ENCODE measurements at places on chromosomes 3 and 15.

DNA sequence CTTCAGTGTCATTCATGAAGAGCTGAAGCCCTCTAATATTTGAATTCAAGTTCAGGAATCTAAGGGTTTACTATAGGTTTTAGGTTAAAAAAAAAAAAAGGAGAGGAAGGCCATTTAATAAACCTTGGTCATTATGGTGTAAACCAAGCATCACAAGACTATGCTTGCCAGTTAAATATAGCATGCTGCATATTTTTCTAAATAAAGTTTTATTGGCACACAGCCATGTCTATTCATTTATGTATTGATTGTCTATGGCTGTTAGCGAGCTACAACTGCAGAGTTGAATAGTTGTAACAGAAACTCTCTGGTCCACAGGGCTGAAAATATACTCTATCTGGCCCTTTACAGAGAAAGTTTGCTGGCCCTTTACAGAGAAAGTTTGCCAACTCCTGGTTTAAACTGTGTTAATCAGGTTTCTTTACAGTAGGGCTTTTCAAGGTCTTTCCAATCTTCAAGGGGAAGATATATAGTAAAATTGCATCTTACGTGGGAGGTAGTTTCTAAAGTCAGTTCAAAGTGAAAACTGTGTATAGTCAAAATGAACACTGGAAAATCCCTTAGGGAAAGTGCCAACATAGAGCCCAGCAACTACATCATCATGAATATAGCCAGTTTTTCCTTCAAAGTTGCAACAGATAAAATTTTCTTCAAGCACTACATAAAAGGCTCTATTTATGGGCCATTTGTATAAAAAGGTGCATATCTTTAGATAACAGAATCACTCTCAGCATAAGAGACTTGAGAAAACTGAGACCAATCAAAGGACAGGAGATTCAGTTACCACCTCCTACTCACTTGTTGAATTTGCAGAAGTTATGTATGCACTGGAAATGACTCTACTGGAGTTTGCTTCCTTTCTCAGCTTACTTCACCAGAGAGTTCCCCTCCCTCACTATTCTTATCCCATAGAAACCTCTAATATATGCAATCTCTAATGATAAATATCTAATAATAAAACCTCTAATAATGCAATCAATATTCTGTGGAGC lies 49.7 kb upstream of the FRMD4B start:
- DNase-seq: no peak

GRCh38 chr15:90481023-90481422 lies 48.7 kb upstream of the CRTC3 start:
- no peak for DNase-seq

GRCh38 chr3:58044691-58045483 lies 36.7 kb downstream of the FLNB start:
- no peak for DNase-seq

- no peak for DNase-seq
These were observed 11.6 kb upstream of the DPH6 start for GRCh38 chr15:35557544-35557943.

DNA sequence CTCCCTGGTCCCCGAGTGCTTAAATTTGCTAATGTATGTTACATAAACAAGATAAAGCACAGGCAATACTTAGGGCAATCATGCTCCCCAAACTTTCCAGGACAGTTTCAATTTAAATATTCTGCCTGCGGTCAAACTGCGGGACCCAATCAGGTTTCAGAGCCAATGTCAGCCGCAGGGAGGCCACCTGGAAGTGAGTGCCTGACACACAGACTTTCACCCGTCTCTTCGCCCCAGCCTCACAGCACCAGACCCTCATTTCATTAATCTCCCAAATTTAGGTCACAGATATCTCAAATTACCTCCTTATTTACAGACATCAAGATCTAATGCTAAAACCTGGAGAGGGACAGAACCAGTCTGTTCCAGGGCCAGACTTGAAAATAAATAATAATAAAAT lies 107.2 kb upstream of the ALDH1A3 start:
- DNase-seq: no peak

- DNase-seq: no peak
These were observed 13.6 kb upstream of the RBMS3 start for GRCh38 chr3:29267226-29267625.

DNA sequence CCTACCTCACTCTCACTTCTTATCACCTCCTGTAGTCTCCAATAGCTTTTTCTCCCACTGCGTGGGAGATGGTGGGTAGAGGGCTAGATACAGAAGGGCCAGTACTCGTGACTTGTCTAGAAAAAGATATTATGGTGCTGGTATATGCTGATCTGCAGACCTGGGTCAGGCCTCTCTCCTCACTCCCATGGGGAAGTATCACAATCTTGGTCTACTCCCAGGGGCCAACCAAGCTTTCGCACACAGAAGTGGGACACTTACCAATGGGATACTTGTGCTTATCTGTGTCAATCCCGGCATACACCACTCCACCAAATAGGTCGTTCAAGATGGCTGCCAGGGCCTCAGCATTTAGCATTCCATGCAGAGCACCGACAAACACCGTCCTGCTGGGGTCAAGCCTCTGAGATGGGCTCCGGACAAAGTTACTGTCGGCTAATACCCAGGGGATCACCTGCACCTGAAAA lies 9.0 kb upstream of the RPS17 start:
- no peak for DNase-seq

DNA sequence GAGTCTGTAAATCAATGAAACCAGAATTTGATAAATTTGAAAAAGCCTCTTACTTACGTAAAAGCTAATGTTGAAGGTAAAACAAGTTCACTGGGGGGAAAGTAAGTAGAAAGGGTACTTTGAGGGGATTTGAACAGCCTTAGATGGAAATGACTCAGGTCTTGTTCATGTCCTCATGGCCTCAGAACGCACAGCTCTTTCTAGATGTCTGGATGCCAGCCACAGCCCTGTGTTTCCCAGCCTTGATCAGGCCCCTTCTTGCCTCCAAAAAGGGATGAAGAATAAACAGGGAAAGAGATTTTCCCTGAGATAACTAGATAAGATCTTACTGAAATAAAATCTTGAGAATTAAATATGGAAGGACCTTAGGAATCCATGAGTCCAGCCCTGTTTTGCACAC lies 237.1 kb upstream of the GOLGA6L4 start:
- DNase-seq: no peak

DNA sequence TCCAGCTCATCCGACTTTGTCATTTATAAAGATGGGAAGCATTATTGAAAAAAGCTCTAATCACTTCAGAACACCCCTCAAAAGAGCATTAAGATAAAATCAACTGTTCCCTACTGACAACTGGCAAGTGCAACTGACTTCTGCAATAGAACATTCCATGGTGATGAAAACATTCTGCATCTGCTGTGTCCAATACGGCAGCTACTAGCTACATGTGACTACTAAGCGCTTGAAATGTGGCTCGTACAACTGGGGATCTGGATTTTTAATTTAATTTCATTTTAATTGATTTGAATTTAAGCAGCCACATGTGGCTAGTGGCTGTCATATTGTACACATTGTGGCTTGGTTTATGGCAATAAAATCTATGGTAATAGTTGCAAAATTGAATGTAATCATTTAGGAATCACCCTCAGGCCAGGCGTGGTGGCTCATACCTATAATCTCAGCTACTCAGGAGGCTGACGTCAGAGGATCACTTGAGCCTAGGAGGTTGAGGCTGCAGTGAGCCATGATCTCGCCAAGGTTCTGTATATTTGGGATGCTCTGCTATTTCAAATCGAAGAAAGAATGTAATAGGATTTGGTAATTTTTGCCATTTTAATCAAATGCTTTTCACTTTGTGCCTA lies 390.3 kb downstream of the GABRB3 start:
- no peak for DNase-seq

GRCh38 chr3:125179143-125179883 lies 33.2 kb downstream of the SLC12A8 start:
- no peak for DNase-seq

DNA sequence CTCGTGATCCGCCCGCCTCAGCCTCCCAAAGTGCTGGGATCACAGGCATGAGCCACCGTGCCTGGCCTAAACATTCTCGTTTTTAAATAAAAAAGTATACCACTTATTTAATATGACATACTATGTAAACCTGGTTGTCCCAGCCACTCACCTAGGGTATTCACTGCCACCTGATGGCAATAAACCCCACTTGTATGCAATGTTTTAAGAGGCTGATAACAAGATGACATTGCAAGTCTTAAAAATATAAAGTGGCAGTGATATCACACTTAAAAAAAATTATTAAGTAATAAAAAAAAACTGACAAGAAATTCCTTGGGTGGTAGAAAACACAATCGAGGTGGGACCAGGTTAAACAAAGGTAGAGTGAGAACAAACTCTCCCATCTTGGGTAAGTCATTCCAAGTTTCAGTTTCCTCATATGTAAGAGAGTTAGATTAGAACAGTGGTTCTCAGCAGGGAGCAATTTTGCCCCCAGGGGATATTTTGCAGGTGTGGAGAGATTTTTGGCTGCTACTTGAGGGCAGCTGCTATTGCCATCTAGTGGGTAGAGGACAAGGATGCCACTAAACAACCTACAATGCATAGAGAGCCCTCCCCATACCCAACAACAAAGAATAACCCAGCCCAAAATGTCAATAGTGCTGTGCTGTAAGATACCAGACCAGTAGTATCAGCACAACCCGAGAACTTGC lies 14.5 kb downstream of the ARF4 start:
- DNase-seq: no peak

DNA sequence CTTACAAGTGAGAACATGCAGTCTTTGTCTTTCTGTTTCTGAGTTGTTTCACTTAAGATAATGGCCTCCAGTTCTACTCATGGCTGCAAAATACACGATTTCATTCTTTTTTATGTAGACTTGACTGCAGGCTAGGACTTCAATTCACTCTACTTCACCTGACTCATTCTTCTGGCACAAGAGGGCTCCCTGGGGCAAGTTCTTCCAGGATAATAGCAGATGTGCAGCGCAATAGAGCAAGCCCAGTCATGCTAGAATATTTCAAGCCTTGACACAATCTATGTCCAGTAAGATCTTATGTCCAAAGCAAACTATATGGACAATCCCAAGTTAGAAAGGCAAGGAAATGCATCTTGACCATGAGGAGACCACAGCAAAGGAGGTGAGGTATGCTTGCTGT lies 211.7 kb upstream of the GADL1 start:
- peak; percentile 46 for DNase-seq

DNA sequence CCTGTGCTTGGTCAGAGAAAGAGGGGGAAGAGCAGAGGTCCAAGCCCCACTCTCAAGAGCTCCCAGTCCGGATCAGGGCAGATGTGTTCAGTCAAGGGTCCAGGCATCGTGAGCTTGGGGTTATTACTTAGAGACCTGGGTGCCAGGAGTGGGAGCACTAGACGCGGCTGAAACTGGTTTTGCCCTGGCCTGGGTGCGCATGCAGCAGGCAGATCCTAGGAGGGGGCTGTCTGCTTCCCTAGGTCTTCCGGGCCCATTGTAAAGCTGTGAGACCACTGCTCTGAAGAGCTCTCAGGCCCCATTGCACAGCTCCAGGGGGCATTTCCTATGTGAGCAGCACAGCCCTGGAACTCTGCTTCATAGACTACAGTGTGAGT lies 204.9 kb upstream of the LINGO1 start:
- DNase-seq: no peak

DNA sequence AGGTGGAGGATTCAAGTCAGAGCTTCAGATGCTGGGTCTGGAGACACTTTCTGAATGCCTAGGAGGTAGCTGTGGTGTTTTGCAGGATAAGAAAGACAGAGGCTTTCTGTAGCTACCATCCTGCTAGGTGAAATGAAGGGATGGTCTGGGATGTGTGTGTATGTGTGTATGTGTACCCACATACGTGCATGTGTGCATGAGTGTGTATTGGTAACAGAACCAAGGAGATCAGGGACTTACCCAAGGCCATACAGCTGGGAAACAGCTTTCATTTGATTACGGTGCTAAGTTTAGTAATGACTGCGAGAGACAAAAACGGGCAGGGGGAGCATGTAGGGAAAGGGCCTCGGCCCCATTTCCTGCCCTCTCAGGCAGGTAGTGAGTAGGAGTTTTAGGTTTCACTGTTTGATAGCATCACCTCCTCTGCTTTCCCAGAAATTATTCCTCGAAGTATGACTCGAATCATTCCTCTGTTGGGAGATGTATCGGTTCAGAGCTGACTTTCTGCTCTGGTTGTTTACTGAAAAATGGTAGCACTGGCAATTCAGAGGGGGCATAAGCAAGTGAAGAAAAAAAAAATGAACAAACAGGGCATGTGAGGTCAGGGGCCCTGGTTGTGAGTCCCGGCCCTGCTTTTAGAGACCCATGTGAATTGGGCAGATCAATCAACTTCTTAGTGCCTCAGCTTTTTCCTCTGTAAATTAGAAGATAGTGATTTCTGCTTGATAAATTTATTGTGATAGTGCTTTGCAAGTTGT lies 130.7 kb downstream of the LPP start:
- DNase-seq: no peak

DNA sequence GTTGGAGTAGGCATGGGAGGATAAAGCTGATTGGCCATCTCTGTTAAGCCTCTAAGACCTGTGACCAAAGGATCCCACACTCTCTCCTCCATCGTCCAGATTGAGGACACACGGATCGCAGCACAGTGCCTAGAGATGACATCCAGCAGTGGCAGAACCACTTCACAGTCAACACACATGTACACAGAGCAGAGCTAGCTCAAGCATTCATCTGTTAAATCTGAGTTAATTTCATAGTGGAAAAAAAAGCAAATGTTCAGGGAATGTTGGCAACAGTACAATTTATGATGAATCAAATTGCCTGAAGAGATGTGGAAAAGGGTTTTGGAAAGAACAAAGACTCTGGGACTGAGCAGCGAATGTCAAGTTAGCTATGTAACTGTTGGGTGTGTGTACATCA lies 108.1 kb upstream of the PLAAT1 start:
- DNase-seq: no peak

- no peak for DNase-seq
These were observed 20.7 kb downstream of the RHCG start for GRCh38 chr15:89475661-89476060.

DNA sequence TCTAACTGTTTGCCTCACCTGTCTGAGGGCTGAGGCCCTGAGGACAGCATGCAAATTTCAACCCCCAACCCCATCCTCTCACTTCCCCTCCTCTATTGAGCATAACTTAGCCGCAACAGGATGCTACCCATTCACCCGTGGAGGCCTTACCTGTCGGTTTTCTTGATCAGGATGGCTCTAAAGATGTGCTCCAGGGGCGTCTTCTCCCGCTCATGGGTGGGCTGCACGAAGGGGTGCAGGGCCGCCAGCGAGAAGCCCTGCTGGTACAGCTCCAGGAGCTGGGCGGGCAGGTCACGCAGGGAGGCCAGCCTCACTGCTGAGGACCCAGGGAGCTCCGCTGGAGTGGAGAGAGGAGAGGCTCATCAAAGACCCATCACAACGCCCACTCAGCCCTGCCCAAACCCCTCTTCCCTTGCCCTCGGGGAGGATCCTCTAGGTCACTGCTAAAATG lies 79.8 kb downstream of the RFTN1 start:
- no peak for DNase-seq

- DNase-seq: no peak
These were observed 33.2 kb downstream of the TM4SF4 start for GRCh38 chr3:149507491-149508324.

DNA sequence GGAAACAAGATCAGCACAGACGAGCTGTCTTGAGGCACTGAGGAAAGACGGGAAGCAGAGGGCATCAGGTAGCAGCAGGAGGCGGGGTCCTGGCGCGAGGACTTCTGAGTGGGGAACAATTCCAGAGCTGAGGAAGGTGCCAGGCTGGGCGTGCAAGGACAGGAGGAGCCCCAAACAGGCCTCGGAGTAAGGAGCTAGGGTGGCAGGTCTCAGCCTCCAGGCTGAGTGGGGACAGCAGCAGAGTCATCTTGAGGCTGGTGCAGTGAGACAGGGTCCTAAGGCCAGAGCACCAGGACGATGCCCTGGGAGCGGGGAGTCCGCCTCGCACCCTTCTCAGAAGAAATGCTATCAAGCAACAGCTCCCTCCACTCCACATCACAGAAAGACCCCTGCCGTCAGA lies 78.4 kb downstream of the PCSK6 start:
- DNase-seq: no peak

Measured in ureter (tissue), 1 donor.